ENCODE measurements at places on chromosomes 3 and 15.

DNA sequence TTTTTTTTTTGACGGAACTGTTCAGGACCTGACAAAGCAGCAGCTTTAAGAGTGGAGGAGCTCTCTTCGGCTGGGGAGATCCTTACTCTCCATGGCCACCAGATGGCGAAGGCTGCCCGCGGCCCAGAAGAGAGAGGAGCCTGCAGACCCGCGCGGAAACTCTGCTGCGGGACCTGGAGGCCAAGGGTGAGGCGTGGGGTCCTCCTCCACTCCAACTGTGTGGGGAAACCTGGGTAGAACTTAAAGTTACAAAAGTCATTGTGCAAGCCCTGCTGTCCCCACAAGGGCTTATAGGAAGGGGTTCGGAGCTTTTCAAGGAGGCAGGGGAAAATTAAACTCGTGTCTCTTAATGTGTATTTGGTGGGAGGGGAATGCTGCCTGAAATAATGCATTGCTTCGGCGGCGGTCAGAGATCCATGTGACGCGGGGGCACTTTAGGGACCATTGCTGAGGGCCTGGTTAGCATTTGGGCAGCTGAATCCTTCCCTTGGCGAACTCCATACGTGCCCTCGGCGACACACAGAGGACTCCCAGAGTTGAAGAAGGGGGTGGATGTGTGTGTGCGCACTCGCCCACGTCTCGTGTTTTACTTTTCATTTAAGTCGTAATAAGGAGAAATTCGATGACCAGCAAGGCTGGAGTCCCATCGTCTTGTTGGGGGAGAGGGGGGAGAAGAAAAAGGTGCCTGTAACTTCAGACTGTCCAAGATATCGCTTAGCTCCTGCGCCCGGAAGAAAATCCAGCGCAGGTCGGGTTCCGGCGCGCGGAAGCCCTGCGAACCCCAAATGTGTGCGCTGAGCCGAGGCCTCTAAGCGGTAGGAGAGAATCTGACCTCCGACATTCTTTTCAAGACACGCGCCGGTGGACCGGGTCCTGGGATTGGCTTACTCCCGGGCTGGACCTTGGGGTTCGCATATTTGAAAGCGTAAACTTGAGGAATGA is 9.7 kb downstream of the EOMES start:
- DNase-seq, result no peak

DNA sequence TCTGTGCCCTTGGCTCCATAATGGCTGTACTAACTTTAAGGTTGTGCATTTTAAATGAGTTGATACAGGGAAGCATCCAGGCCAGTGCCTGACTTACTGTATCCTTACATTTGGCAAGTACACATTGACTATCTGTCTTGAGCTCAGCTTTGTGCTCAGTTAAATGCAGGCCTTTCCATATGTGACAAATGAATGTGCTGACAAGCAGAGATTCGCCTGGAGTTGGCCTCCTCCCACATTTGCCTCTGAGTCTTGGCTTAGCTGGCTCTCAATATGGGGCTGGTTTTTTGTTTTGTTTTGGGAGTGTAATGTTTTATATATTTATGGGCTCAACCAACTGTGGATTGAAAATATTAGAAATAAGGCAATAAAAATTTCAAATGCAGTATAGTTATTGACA is 29.7 kb downstream of the TRIM71 start:
- no peak for DNase-seq

GRCh38 chr3:114746502-114746901 is 400.6 kb downstream of the ZBTB20 start:
- DNase-seq, result no peak

GRCh38 chr3:12451481-12451880 is 32.8 kb upstream of the TSEN2 start:
- DNase-seq, result no peak

- no peak for DNase-seq
Measured at GRCh38 chr15:75655931-75656330, 8.2 kb downstream of the SNX33 start.

- DNase-seq, result no peak
Measured at GRCh38 chr15:58457466-58457965, 25.7 kb downstream of the LIPC start.

All from brain pericyte (primary cell).